ENCODE measurements at places on chromosomes 2 and 18. TPM values are rescaled to one million over a fixed set of nuclear protein-coding genes. Genes with fewer than 3 reads are reported as not detected.

IL18RAP gene
- not detected for total RNA-seq

TSPYL6 gene
- total RNA-seq, result not detected

SP3 gene
- 42.8 TPM for total RNA-seq

PLCD4 gene
- total RNA-seq, result 2.7 TPM

GATA6 gene
- 89.5 TPM for total RNA-seq

CD8B gene
- total RNA-seq, result not detected

UGT1A8 gene
- not detected for total RNA-seq

CROCC2 gene
- not detected for total RNA-seq

SGPP2 gene
- not detected for total RNA-seq

BCL2 gene
- 4.1 TPM for total RNA-seq

MALL gene
- 4.4 TPM for total RNA-seq

RAX gene
- total RNA-seq, result not detected

Measured in pericardium fibroblast (primary cell).